Stimulated activated CD4-positive, alpha-beta T cell treated with anti-CD3 and anti-CD28 coated beads, TNF-alpha, amount 100 ng/mL, for 24 hours (primary cell): ENCODE measurements at places on chromosomes 13 and 19.
A peak's percentile ranks its signal among the peaks of the same experiment; 100 is the strongest.

- DNase-seq = no peak
Observed at GRCh38 chr13:104085611-104086010, 1019.4 kb upstream of the SLC10A2 start.

- no peak for DNase-seq
Observed at GRCh38 chr19:29338480-29338879, 125.5 kb upstream of the UQCRFS1 start.

DNA sequence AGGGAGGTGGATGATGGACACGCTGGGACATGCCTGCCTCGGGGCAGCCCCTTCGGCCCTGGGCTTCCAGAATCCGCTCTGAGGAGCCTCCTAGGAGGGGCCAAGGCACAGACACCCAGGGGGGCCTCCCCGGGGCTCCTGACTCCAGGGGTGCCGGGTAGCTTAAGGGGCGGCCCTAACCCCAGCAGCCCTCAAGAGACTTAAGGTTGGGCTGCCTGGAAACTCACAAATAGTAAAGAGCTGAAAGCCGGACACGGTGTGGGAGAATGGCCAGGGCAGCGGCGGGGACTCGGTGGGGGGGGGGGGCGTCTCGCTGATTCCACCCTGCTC is 7.7 kb downstream of the ARID3A start:
- no peak for DNase-seq

- no peak for DNase-seq
Observed at GRCh38 chr13:98795220-98795619, 42.7 kb upstream of the SLC15A1 start.

- DNase-seq = no peak
Observed at GRCh38 chr19:8307400-8307964, 676 bp downstream of the CD320 start.

GRCh38 chr13:114067381-114067885 is 65.0 kb downstream of the RASA3 start:
- DNase-seq = peak; percentile 33

DNA sequence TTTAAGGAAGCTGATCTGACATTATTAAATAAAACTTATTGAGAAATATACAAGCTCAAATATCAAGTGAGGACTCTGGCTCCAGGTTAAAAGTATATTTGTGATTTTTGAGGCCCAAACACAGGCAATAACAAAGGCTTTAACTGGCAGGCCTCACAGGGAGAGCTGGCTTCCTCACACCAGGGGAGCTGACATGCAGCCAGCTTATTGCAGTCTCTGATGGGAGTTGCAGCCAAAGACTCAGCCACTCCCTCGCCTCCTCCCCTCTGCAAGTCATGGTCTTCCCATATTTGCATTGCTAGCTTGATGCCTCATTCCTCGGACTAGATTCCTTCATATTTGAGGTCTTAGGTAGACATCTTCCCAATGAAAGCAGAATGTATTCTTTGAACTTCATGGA is 647.1 kb upstream of the SLITRK6 start:
- DNase-seq = no peak

DNA sequence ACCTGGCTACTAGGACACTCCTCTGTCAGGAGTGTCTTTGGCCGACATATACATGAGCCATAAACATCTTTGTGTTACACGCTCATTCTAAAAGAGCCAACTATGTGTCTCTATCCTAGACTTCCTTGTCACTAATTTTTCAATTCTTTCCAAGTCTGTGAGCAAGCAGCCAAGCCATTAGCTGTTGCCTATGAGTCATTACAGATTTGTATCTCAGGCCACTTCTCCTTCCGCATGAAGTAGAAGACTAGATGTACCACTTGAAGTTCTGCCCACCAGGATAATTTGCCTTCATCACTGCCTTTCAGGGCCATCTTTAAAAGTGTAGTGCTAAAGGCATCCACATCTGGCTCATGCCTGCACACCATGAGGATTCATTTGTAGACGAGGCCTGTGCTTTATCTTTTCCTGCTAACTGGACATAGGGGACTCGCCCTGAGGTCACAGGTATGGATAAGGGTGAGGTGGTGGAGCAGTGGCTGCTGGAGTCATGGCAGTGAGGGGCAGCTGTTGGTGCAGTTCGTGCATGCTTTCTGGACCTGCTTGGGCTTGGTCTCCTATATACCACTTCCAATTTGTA is 126.1 kb upstream of the KL start:
- DNase-seq = no peak

GRCh38 chr13:97938706-97939475 is 14.6 kb upstream of the IPO5 start:
- no peak for DNase-seq

DNA sequence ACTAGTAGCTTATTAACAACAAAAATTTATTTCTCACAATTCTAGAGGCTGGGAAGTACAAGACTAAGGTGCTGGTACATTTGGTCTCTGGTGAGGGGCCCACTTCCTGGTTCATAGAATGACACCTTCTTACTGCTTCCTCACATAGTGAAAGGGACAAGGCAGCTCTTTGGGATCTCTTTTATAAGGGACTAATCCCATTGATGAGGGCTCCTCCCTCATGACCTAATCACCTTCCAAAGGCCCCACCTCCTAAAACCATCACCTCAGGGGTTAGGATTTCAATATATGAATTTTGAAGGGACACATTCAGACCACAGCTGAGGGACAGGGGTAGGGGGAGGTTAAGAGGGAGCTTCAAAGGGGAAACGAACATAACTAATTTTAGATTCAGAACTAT is 20.3 kb downstream of the SPART start:
- DNase-seq = no peak

GRCh38 chr13:97911311-97912138 is 42.0 kb upstream of the IPO5 start:
- no peak for DNase-seq

DNA sequence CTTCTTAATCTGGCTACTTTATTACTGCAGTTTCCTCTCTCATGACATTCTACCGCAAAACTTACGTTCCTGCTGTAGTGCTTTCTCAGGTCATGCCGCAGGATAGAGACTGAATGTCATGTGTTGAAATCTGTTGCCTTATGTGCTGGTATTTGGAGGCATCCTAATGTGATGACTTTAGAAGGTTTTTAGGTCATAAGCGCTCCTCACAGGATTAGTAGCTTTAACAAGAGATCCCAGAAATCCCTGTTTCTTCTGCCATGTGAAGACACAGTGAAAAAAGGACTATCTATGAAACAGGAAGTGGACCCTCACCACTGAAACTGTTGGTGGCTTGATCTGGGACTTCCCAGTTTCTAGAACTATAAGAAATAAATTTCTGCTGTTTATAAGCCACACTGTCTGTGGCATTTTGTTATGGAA is 209.3 kb downstream of the LACC1 start:
- DNase-seq = no peak

DNA sequence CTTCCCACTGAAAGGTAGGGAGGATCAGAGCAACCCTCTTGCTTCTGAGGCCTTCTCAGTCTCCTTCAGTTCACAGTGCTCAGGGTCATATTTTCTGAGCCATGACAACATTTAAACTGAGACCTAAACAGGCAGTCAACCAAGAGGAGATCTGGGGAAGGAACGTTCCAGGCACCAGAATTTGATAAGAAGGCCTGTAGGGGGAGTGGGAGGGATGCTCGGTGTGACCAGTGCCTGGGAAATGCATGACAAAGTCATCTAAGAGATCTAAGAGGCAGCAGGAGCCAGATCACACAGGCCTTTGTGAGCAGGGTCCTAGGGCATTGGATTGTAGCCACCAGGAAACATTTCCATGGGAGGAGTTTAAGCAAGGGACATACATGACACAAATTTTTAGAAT is 71.6 kb downstream of the SHISA2 start:
- DNase-seq = no peak

- no peak for DNase-seq
Observed at GRCh38 chr19:18761531-18762110, 29.5 kb downstream of the COMP start.

DNA sequence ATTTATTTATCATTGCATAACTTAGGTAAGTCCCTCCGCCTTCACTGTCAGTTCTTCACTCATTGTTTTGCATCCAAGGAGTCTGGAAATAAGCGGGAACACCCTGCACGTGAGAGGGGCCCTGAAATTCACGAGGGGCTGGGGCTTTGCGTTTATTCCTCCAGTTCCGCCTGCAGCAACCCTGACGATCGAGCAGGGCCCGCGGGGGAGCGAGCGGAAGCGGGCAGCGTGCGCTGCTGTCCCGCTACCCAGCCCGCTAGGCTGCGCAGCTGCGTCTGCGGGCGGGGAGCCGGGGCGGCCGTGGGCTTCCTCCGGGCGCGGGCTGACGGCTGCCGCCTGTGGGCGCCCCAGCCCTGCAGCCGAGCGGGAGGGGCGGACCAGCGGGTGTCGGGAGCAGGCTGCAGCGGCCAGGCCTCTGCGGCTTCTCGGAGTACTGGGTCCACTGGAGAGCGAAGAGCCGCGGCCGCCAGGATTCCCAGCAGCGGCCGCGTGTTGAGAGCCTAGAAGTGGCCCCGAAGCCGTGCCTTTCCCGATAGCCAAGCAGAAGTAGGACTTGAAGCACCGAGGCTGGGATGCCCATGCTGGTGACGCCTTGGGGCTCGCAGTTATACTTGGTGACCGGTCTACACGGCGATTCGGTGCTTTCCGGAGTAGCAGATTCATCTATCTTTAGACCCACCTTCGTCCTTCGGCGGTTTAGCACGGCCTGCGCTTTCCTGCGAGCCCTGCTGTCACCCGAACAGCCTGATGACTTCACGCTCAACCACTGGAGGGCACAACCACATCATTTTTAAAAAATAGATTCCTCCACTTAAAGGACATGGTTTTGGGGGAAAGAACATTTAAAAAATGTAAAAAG is 32.9 kb upstream of the SACS start:
- DNase-seq = peak; percentile 28

GRCh38 chr13:89827552-89827951 is 1519.9 kb upstream of the MIR17HG start:
- DNase-seq = no peak

DNA sequence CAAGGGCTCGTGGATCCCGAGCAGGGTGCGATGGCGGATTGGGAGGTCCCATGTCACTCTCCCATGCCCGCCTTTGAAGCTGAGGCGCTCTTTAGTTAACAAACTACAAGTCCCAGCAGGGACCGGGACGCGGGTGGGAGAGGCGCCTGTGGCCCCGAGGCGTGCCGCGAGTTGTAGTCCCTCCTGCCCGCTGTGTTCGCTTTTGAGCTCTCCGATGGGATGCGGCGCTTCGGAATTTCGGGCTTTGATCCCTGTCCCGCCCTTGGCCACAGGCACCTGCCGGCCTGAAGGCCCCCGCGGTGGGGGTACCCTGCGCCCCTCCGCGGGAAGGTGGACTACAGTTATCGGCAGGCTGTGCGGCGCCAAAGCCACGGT is 11.0 kb downstream of the CYTH2 start:
- DNase-seq = no peak

DNA sequence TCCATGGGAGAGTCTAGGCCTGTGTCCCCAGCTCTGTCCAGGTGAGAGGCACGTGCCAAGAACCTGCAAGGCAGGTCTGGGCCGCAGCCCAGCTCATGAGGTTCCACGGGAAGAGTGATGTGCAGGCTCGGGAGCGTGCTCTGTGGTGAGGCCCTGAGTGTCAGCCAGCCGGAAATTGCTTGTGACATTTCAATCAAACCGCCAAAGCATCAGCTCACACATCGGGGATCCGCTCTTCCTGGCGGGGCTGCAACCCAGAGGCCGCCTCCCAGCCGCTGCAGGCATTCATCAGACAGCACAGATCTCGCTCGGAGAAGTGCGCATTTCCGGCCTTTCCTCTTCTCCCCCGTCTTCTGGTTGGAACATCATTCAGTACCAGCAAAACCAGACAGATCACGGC is 109.3 kb downstream of the KDM4B start:
- DNase-seq = no peak
